ENCODE measurements at places on chromosomes 1 and 21.

DNA sequence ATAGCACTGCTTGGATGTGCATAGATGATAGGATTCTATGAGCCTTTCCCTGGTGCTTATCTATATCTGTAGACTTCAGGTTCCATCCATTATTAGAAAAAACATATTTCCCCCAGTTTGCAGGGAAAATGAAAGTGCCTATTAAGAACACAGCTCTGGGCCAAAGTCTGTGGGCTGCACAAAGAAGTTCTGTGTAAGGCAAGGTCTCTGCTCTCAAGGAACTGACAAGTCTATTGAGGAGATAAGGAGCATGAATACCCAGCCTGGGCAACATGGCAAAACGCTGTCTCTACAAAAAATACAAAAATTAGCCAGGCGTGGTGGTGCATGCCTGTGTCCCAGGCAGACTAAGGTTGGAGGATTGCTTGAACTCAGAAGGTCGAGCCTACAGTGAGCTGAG lies 22.3 kb upstream of the SDE2 start:
- no peak for DNase-seq

DNA sequence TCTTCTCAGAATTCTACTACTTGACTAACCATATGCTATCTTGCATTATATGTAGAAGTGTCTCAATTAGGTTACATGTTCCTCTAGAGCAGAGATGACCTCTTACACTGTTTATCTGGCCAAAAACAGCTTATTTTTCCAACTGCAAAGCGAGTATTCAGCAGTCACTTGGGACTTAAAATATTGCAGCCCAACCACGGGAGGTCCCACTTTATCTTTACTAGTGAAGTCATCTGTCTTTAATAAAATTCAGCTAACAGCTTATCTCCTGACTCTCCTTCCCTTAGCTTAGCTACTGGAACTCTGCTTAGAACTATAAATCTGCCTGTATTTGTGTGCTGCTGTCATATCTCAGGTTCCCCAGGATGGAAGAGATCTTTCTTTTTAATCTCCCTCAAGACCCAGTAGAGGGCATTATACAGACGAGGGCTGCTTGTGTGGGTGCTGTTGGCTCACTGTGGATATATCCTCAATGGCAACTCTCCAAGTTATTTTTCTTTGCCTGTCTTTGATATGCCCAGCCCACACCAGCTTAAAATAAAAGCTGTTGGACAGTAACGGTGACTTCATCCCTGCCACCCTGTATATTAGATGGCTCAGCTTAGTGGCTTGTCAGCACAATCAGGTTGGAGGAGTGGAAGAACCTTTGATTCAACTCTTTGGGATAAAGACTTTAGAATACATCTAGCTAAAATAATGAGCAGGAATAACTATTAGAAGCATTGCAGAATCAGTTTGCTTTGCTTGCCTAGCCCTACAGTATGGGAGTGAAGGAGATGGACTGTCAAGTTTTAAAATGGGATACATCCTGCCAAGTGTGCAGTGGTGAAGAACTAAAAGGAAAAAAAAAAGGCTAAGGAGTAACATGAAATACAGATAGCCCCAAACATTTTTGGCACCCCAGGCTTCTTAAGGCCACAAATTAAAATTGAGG lies 9.6 kb downstream of the ENSA start:
- DNase-seq = no peak

DNA sequence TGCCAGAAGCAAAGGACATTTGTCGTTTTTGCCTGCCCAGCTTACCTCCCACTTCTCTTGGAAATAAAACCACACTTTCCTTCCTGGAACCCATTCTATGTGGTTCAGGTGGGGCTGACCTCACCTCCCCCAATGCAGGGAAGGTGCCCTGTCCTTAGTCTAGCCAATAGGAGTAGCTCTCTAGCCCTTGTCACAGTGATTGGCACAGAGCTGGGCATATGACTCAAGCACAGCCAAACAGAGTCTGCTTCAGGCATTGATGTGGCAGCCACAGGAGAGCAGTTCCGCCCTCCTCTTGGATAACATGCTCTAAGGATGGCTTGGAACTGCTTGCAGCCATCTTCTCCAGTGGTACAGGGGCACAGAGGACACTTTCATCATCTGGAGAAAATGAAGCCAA lies 134.0 kb downstream of the LRIG2 start:
- DNase-seq = no peak

DNA sequence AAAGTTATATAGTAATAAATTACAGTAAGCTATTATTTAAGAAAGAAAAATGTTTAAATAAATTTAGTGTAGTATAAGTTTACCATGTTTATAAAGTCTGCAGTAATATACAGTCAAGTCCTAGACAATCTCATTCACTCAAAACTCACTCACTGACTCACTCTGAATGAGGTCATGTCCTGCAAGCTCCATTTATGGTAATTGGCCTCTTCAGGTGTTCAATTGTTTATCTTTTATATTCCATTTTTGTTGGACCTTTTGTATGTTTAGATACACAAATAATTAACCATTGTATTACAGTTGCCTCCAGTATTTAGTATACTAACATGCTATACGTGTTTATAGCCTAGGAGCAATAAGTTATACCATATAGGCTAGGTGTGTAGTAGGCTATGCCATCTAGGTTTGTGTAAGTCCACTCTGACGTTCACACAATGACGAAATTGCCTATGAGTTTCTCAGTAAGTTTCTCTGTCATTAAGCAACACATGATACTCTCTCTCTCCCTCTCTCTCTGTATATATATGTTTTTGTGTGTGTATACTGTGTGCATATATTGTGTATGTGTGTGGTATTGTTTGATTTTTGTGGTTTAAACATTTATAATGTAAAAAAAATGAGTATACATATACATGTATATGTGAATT lies 161.2 kb downstream of the NCAM2 start:
- DNase-seq = no peak

GRCh38 chr1:40802078-40802741 lies 18.6 kb downstream of the KCNQ4 start:
- DNase-seq = peak; percentile 65

DNA sequence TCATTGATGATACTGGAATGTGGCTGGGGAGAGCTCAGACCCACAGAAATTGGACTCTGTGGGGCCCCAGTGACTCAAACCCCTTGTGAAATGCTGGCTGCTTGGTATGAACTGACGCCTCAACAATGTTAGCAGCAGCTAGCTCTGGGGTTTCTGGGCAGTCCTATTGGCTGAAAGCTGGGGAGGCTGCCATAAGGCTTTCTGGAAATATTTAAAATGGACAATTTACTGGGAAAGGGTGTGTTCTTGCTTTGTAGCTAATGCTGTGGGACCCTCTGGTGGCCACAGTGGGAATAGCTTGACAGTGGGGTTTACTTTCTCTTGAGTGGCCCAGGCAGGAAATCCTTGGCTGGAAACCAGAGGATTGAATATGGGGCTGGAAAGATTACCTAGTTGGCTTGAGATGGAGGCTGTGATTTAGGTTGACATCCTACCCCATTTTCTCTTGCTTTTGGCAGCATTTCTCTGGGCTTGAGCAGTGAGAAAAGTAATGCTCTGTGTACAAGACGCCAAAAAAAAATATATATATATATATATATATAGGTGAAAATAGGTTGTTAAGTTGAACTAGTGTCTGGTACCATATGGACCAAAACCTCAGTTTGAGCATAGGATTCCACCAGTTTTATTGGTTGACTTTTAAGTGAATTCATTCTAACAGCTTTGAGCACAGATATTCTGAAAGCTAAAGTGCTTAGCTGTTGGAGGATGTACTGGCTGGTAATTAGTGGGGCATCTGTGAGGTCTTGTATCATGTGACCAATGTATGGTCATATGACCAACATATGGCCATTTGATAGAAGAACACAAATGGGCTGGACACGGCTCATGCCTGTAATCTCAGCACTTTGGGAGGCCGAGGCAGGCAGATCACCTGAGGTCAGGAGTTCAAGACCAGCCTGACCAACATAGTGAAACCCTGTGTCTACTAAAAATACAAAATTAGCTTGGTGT lies 8.2 kb upstream of the S100A10 start:
- peak; percentile 89 for DNase-seq

GRCh38 chr1:24216276-24217074 lies 29.4 kb upstream of the IFNLR1 start:
- no peak for DNase-seq

DNA sequence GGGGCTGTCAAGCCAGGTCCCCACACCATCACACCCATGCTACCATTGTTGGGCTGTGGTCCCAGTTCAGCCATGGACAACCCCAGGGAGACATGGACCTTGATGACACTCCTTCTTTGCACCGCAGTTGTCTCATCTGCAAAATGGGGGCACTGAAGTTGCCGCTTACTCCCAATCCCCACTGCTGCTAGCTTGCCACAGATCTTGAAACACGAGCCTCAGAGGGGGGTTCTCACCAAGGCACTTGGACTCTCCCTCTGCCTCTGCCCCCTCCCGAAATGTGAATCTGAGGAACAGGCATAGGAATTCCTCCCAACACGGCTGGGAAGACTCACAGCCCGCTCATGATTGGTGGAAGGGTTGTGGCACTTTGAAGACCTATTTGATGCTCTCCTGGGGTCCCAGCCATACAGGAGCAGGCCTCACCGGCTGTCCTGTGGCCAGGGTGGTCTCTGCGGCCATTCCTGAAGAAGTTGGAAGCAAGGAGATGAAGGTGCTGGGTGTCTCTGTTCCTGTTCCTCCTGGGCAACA lies 31.1 kb downstream of the RUNX3 start:
- DNase-seq = no peak

- DNase-seq = no peak
These were observed 4.8 kb upstream of the KCNJ6 start for GRCh38 chr21:37921091-37921490.

- no peak for DNase-seq
These were observed 23.3 kb downstream of the SLC6A17 start for GRCh38 chr1:110173466-110174105.
